ENCODE measurements at places on chromosomes 1 and 21. TPM values are rescaled to one million over a fixed set of nuclear protein-coding genes. Genes with fewer than 3 reads are reported as not detected.

DNA sequence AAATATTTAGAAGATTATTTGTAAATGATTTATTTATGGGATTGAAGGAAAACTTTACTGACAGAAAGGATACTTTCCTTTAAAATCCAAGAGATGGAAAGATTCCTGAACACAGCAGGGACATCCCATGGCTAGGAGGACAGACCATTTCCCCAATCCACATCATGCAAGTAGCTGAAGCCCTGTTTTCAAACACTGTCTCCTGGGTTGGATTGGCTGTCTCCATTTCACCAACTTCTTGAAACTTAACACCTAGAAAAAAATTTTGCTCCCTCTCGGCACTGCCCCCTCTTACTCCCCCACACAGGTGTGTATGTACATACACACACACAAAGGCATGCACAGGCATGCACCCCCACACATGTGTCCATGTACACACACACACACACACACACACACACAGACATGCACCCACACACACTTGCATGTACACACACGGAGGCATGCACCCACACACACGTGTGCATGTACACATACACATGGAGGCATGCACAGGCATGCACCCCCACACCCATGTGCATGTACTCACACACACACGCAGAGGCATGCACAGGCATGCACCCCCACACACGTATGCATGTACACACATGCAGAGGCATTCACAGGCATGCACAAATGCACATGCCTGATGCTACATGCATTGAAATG, 320.0 kb downstream of the CHRM3 start:
- no peak for DNase-seq

DNA sequence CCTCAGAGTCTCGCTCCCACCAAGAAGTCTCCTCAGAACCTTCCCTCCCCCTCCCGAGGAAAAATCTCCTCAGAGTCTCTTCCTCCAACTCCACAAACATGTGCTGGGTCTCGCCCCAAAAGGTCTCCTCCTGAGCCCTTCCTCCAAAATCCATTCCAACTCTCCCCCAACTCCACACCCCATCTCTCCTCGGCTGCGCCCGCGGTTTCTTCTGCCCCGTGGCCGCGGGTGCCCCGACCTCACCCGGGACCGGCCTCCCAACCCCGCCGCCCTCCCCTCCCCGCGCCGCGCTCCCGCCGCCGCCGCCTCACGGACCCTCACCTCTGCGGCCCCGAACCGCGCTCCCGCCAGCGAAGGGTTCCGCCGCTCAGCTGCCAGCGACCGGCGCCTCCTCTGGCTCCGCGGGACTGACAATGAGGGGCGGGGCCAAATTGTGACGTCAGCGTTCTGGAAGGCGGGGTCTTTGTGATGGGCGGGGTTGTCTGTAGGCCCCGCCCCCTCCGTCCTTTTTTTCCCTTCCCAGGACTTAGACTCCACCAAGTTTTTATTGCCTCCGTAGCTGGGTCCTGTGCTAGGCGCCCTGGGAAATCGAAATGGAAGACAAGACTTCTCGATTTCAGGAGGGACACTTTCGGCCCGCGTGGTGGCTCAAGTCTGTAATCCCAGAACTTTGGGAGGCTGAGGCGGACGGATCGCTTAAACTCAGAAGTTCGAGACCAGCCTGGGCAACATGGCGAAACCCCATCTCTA, at the start of gene LUZP1:
Gene LUZP1 (minus strand): TSS at position 412 of the 750 bp plus-strand sequence.
- peak; percentile 94 for DNase-seq

The SH2D1B gene
- total RNA-seq, result 0.40 TPM

GRCh38 chr21:24289539-24289938, 1317.7 kb downstream of the MRPL39 start:
- DNase-seq, result no peak

DNA sequence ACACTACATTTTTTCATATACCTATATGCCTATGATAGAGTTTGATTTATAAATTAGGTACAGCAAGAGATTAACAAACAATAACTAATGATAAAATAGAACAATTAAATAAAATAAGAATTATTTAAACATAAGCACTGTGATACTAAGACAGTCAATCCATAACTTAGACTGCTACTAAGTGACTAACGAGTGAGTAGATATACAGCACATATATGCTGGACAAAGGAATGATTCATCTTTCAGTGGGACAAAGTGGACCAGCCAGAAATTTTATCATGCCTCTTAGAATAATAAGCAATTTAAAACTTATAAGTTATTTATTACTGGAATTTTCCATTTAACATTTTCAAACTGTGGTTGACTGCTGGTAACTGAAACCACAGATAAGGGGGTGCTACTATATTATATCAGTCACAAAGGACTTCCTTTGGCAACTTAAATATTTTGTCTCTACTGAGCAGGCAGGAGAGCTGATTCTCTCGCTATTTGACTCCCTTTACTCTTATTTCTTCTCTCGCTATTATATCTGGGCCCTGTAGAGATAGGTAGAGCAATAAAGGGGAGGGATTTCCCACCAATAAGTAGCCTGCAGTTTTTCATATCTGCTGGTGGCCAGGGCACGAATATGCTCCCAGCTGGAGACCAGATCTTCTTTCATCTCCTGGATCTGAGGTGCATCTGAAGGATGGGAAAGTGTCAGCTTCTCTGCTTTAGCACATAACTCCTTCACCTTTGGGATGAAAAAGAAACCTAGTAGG, 10.8 kb downstream of the SPTA1 start:
- DNase-seq, result no peak

DNA sequence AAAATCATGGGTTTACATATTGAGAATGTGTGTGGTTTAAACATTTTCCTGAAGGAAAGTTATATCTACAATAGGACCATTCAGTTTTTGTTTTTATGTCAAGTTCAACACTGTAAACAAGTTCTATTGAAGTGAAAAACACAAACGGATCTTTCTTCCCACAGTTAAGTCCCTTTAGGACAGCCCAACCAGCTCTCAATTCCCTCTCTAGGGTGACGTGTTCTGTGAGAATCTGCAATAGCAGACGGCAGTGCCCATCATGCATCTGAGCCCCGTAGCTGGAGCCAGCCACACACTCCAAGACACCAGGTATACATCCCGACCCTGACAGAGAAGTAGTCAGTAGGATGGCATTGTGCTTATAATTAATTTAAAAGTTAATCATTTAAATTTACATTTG, 26.3 kb upstream of the IVNS1ABP start:
- no peak for DNase-seq

Measured in left ventricle myocardium superior (tissue), 1 donor.